Stimulated activated CD4-positive, alpha-beta T cell treated with anti-CD3 and anti-CD28 coated beads, TNF-alpha, amount 100 ng/mL, for 4 hours (primary cell): ENCODE measurements at places on chromosomes 5 and 9.

GRCh38 chr9:581673-582497, 259.6 kb upstream of the DMRT1 start:
- no peak for DNase-seq

DNA sequence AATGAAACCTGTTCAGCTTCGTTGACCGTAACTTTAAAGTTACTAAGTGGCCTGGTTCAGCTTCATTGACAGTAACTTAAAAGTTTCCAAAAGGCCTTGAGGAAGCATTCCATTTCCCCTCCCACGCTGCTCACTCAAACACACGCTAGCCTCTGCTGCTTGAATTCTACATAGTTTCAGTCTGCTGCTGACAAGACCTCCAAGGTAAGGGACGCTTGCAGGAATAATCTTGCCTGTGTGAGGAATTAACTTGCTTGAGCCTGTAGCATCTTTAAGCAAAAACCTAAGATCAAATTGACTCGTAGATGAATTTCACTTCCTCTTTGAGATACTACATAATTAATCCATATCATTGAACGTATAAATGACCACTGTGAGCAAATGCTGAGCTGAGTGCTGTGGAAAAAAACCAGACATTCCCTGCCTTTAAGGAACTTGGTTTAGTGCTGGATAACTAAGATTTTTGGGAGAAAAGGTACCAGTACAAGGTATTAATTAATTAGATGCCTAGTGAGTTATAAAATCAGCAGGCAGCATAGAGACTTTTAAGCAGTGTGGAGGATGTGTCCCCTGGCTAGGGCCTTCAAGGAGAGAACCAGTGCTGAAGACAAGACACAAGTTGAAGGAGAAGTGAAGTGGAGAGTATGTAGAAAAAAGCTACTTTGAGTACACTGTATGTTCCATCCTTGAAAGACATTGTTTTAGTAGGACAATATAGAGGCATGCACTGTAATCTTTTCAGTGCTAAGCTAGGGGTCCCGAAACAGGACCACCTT, 39.2 kb downstream of the GRAMD2B start:
- DNase-seq = no peak

- DNase-seq = no peak
These were observed 12.4 kb downstream of the IPPK start for GRCh38 chr9:92657296-92658094.

DNA sequence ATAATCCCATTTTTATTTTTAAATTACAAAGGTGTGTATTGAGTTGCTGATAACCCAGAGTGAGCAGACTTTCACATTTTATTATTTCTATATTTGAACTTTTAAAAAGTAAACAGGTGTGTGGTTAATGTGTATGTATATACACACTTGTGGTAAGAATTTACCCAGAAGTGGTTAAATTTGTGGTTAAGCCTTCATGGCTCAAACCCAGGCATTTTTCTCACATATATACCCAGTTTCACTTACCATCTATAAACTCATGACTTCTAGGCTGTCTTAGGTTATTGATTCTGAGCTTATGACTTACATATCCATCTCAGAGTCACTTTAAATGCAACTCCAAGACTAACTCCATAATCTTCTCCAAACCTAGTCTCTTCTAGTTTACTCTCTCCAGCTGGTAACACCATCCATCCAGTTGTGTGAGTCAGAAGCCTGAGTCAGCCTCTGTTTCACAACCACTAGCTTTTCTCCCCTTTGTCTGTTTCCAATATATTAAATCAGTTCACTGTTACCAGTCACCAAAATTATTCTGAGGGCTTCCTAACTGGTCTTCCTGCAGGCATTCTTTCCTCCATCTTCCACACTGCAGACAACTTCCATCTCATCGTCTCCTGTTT, 20.2 kb downstream of the ZBED3 start:
- DNase-seq = no peak

- DNase-seq = no peak
These were observed 101.4 kb downstream of the TSSK1B start for GRCh38 chr5:113333411-113333810.

DNA sequence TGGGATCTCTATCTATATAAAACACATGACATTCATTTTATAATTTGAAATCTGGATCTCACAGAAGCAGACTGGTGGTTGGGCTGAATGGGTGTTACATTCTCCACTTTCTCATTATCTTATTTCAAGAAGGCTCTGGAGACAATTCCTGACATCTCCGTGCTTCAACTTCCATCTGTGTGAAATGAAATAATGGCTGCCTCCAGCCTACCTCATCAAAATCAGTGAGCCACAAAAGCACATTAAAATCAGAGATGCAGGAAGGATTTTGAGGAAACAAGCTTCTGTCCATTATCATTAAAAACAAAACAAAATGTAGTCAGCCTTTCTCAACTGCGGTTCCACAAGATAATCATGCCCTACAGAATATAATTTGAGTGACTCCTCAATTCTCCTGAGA, 958.3 kb upstream of the DMAC1 start:
- DNase-seq = no peak

DNA sequence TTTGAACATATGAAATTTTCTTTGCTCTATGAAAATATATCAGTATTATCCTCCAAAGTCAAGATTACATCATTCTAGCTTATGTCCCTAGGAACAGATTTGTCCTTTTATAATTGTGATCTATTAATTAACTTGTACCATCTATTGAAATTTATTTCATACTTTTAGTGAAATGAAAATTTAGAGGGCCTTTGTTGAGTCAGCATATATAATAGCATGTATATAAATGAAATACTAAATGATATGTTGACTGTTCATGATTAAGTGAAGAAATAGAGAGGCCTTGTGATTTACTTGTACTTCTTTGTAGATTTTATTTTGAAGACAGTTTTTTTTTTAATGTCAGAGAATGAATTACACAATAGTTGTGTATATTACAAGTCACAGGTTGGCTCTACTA, 86.4 kb downstream of the PARP8 start:
- no peak for DNase-seq

- no peak for DNase-seq
These were observed 157.4 kb upstream of the PUM3 start for GRCh38 chr9:3001311-3001710.

DNA sequence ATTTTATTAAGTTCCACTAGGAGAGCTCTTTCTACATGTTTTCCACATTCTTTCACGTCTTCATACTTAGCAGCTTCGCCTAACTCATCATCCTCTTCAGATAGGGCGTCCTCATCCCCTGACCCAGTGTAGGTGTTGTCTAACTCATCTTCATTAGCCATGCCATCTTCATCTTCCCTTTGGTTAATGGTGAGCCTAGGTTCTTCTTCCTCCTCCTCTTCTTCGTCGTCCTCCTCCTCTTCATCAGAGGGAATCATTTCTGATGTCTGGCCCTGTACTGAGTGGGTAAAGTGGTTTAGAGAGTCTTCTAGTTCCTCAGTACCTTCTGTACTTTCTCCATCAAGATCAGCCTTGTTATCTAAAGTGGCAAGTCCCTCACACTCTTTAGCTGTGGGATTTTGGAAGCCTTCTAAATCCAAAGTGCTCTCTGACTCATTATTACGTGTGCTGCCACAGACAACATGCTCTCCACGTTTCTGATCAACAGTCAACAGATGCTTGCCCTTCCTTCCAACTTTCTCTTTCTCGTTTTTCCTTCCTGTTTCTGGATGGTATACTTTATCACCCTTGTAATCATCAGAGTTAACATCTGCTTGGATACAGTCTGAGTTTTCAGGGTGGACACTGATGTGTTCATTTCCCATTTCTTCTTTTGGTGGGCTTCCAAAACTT, 31.1 kb downstream of the TUT7 start:
- DNase-seq = no peak

- no peak for DNase-seq
These were observed 360.1 kb downstream of the KDM4C start for GRCh38 chr9:7117676-7118561.

GRCh38 chr5:8033261-8033660, 164.3 kb downstream of the MTRR start:
- DNase-seq = no peak

DNA sequence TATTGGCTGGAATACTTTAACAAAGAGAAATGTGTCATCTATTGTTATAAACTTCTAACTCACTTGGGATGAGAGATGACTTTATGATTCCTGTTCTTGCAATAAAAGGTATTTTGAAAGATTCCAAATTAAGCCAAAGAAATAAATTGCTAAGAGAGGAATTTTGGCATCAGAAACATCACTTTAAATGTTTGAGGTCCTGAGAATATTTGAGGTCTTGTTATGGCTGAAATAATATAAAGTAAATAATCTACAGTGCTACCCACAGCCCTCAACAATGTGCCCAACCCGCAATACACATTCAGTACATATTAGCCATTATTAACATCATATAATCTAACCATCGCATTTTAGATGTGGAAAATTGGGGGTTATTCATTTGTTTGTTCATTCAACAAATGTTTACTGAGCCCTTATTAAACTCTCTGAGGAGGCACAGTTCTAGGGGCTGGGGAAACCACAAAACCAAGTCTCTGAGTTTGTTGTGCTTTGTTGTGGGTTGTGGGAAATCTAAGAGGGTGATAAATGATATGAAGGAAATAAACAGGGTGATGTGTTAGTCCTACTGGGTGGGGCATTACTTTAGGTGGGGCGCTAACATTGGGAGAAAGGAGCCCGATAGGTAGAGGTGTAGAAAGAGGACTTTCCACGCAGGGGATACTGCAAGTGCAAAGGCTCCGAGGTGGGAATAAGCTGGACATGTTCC, 135.2 kb upstream of the CLINT1 start:
- DNase-seq = no peak

DNA sequence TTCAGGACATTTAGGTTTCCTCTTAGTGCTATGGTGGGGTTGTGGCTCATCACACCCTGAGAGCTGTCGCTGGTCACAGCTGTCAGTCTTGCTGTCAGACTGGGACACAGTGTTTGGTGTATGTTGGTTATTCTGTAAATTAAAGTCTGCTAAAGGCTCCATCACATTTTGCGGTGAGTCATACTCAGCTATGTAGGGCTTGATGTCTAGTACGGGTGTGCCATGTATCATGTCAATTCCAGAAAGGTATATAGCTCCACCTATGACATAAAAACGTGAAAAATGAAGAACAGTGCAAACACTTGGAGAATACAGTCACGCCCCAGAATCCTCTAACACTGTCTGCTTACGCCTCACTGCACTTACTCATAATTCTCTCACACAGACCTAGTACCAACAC, 11.9 kb downstream of the TRMO start:
- no peak for DNase-seq
